ENCODE measurements at places on chromosomes 6 and 20.

DNA sequence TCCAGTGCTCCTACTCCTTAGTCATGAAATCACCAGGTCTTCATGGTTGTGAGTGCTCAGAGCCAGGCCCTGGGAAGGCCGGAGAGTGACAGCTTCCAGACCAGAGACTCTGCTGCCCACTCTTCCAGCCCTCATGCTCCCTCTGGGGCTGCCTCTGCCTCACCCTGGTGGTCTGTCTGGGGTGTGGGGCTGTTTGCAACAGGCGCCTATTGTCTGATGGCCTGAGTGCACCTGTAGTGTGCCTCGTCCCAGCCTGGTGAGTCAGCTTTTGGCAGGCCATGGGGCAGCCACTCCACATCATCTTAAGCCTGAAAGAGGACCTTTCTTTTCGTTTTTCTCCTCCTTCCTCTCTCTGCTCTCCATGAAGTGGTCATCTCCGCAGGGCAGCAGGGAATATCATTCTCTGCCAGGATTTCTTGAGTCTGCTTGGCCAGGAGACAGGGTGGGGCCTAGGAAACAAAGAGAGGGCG, 173.8 kb downstream of the VEGFA start:
- no peak for DNase-seq

GRCh38 chr6:150029749-150030148, 4.4 kb upstream of the RAET1L start:
- no peak for DNase-seq

DNA sequence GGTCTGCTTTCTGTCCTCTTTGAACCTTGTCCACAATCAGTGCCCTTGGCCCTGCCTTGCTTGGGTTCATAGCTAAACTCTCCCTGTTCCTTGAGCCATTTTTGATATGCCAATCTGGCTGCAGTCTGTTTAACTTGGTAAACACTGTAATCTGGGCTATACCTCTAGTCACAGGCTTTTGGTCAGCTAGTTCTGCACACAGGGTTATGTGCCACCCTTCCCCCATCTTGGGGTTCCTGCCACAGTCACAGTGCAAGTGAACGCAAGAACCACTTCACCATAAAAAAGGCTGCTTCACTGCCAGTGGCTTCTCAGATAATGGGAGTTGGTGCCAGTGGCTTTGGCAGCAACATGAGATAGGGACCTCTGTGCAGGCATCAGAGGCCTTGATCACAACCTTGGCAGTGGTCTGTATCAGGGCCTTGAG, 10.9 kb upstream of the ATRN start:
- no peak for DNase-seq

- peak; percentile 52 for DNase-seq
Observed at GRCh38 chr20:39214828-39215227, 252.7 kb downstream of the DHX35 start.

- peak; percentile 41 for DNase-seq
Observed at GRCh38 chr6:166435574-166435973, 52.8 kb upstream of the MPC1 start.

DNA sequence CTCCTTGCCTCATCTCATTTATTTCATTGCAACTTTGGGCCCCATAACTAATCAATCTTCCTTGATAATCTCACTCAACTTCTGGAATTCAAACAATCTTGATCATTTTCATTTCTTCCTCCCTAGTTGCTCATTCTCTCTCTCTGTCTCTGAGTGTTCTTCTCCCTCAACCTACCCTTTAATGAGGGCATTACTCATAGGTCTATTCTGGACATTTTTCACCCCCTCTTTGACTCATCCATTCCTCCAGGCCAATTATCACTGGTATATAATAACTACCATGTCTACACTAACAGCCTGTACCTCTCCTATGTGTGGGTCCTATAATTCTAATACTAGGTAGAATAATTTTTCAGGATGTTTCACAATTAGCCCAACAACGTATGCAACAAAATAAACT, 78.8 kb downstream of the COL21A1 start:
- no peak for DNase-seq

GRCh38 chr6:169866668-169867521, 115.5 kb downstream of the ERMARD start:
- DNase-seq: no peak

GRCh38 chr6:17212546-17213371, 68.4 kb upstream of the RBM24 start:
- peak; percentile 90 for DNase-seq

DNA sequence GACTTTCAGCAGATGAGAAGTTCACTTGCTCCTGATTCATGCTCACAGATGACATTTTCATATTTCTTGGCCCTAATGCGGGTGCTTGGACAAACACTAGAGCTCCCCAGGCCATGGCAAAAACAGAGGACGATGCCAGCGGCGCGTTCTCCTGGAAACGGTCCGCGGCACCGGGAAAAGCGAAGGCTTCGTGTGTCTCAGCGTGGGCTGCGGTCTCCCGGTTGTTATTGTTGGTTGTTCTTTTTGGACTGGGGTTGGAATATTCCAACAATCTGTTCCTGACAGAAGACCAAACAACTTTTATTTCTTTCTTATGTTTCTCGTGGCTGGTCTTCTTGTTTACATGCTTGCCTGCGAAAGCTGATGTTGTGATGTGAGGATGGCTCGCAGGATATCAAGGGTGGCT, 46.8 kb upstream of the NEDD9 start:
- no peak for DNase-seq

GRCh38 chr20:54208548-54209176, 775 bp downstream of the PFDN4 start:
- peak; percentile 41 for DNase-seq

DNA sequence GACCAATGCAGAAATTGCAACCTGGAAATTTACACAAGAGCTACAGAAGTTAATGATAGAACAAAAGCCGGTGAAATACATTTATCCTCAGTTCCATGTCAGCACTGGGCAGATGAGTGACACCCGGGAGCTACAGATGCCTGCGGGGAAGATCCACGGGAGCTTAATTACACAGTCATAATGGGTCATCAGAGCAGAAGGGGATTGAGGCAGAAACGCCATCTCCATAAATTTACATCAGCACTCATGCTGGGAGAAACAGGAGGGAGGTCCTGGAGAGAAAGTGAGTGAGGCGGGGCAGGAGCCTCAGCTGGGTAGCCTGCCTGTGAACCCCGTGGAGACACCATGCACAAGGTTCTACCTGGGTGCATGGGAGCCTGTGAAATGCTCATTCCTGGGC, 37.6 kb upstream of the CST7 start:
- no peak for DNase-seq

- DNase-seq: no peak
Observed at GRCh38 chr6:36791521-36792135, 47.6 kb downstream of the CPNE5 start.

GRCh38 chr6:149428606-149429005, 28.5 kb downstream of the SUMO4 start:
- no peak for DNase-seq

Data from SK-N-DZ (cell line).